ENCODE measurements at places on chromosomes 2 and 18.

DNA sequence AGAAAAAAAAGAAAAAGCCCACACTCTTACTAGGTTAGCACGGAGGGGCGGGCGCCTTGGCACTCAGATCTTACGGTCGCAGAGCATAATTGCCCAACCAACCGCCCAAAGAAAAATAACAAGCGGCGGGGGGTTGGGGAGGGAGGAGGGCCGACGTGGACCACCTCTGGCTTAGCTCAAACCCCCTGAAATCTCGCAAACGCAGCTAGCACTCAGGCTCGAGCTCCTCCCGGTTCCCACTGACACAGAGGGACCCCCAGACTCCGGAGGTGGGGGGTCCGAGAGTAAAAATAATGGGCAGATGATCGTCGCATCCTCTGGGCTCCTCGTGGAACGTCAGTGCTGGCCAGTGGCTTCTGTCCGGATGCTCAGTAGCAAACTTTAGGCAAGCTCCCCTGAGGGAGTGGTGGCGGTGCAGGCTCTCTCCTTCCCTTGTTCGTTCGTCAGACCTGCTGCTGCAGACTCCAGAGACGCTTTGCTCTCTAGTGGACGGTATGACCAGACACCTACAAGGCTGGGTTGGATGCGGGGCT lies 12.0 kb downstream of the CATIP start:
- no peak for DNase-seq

- peak; percentile 78 for DNase-seq
Measured at GRCh38 chr2:240820607-240821428, 799 bp upstream of the KIF1A start.

GRCh38 chr2:147223119-147223518 lies 621.7 kb upstream of the ACVR2A start:
- no peak for DNase-seq

DNA sequence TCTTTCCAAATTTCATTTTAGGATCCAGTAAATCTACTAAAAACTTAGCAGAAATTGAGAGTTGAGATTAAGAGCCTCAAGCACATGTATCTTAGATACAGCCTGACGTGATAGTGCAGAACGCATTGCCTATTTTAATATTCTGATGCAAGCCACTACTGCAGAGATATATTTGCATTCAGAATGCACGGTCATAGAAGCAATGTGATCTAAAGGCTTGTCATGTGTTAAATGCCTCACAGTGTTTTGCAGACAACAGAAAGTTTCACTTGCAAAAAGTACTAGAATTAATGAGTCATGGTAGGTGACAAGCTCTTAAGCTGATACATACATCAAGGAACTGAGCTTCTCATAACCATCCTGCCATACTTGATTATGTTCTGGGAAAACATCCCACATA lies 886.7 kb upstream of the CHAC2 start:
- no peak for DNase-seq

GRCh38 chr2:125310657-125311364 lies 1285.7 kb downstream of the CNTNAP5 start:
- DNase-seq: no peak

- DNase-seq: no peak
Measured at GRCh38 chr2:146506851-146507250, 1338.0 kb upstream of the ACVR2A start.

DNA sequence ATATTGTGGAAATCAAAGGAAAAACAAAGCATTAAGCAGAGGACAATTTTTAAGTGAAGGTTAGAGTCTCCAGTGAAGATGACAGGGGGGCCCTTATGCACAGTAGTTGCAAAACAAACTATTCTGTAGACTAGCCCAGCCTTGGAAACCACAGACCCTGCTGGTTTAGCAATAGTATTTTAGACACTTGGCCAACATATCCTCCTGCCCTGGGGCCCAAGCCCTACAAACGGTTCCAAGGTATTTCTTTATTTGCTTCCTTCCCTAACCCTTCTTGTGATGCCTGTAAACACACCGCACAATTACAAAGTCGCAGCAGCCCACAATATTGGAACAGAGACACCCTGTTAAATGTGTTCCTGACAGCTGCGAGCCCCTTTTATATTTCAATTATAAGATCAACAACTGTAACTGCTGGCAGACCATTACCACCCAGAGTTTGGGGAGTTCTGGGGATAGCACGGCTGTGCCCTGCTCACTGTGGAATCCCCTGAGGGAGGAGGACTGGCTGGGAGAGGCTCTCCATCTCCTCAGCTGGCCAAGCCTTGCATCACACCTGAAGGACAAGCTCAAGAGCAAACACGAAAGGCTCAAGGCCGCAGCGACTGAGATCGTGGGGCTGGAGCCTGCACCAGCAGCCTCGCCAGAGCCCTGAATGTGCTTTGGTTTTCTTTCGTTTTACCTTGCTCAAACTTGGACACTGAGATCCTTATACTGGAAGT lies 282.2 kb upstream of the ATP5MC3 start:
- no peak for DNase-seq

- DNase-seq: no peak
Measured at GRCh38 chr2:216858312-216858711, 1.6 kb downstream of the TNP1 start.

DNA sequence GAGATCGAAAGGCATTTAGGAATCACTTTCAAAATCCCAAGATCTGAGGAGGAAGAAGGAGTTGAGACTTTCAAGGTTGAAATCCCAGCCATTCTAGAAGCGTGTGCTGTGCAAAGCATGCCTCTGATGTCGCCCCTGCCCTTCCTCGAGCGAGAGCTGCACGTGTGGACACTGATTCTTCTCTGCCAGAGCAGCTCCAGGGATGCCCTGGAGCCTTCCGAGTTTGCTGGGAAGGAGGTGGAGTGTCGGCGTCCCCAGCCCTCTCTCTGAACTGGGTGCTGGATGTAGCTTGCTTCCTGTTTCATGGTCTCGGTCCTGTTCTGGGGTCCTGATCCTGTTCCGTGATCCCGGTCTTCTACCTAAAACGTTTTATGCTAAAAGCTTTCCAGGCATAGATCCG lies 76.1 kb downstream of the TWIST2 start:
- no peak for DNase-seq

GRCh38 chr2:48397281-48397680 lies 132.7 kb upstream of the STON1 start:
- DNase-seq: no peak

DNA sequence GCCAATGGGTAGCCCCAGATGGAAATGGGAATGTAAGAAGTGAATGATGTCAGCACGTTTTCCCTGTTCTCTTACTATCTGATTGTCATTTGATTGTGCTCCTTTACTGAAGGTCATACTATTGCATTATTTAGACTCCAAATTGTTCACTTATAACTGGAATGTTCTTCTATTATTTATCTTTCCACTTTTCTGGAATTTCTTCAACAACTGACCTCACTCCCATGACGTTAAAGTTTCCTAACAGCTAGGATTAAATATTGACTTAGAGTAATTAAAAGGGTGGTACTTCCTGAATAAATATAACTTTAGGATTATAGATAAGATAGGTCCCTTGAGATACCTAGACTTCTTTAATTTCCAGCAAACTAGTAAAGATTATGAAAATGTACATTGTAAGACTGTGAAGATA lies 10.9 kb upstream of the GULP1 start:
- DNase-seq: no peak

DNA sequence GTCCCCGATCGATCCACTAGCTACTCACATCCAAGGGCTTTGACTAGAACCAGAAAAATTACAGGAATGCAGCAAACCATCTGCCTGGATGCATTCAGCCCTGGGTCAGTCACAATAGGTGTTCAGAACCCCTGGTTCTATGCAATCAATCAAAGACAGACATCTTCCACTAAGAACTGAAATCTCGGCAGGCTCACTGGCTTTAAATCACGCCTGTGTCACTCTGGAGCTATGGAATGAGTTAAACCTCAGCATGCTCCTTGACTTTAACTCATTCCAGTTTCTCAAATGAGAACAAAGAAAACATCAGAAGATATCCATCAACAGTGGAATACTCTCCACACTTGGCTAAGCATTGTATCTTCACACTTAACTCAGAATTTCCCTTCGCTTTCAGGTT lies 68.1 kb upstream of the SPTBN1 start:
- DNase-seq: no peak

GRCh38 chr18:22109535-22109934 lies 59.9 kb upstream of the GATA6 start:
- no peak for DNase-seq

- no peak for DNase-seq
Measured at GRCh38 chr2:165575044-165575615, 105.6 kb downstream of the CSRNP3 start.

DNA sequence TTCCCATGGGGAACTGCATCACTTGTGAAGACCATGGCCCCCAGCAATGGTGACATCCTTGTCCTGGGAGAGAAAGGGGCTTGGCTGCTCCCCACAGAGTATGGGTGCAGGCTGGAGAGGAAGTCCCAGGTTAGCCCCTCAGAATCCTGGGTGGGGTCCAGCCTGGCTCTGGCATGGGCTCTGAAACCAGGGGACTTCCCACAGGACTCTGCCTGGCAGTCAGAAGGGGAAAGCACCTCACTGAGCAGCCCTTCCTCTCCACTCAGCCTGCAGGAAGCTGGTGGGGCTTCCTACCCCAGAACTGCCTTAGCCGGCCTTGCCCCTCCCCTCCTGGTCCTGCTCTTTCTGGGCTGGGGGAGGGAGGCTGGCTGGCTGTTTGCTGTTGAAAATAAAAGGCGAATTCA lies 3.7 kb downstream of the NEURL3 start:
- no peak for DNase-seq

- DNase-seq: no peak
Measured at GRCh38 chr18:46481048-46481846, 175.8 kb downstream of the LOXHD1 start.

GRCh38 chr2:169365029-169365480 lies 2.7 kb upstream of the LRP2 start:
- no peak for DNase-seq

- DNase-seq: no peak
Measured at GRCh38 chr2:196836440-196836839, 27.3 kb upstream of the C2orf66 start.

- peak; percentile 10 for DNase-seq
Measured at GRCh38 chr2:229713371-229714079, 830 bp downstream of the DNER start.

DNA sequence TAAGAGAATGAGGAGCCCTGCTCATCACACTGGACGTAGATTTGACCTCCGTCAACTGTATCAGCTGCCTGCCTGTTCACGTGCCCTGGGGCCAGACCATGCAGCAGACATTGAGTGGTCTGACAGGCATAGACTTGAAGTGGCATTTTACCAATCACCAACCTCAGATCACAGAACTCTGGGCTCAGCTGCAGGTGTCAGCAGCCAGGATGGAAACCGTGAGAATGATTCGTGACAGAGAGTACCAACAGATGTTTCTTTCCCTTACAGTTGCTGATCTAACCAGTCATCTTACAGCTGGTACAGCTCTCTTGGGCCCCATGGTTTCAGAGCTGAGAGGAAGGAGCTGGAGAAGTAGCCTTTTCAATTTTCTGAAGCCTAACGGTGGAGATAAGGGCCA lies 148.9 kb downstream of the EN1 start:
- no peak for DNase-seq

DNA sequence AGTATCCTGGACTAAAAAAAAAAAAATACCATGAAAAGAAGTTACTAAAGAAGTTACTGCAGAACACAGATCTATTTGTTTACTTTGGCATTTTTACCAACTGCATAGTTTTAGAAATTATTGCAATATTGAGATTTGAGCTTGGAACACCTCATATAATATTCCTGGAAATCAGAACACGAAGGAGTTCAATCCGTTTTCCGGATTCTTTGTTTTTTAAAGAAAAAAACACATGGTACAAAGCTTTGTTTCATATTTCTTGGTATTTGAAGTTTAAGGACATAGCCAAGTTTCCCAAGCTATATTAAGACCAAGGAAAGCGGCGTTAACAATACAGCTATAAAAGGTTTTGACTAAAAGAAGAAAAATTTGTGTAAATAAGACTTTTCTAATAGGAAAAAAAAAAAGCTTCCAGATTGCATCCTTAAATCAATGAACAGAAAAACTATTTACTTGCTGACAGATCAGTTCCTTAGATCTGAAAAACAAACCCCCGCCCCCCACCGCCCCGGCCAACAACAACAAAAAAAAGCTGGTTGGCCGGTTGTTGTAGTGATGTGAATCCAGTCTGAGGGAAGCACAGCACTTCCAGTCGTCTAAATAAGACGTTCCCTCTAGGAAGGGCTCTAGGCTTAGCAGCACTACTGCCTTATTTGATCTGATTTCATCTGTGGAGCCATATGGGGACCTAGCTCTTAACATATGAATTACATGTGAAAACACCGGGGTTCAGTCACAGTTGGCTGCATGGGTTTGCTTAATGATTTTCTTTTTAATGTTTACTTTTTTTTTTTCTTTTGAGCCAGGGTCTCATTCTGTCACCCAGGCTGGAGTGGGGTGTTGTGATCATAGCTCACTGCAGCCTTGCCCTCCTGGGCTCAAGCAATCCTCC lies 2.5 kb upstream of the RHOB start:
- DNase-seq: no peak

DNA sequence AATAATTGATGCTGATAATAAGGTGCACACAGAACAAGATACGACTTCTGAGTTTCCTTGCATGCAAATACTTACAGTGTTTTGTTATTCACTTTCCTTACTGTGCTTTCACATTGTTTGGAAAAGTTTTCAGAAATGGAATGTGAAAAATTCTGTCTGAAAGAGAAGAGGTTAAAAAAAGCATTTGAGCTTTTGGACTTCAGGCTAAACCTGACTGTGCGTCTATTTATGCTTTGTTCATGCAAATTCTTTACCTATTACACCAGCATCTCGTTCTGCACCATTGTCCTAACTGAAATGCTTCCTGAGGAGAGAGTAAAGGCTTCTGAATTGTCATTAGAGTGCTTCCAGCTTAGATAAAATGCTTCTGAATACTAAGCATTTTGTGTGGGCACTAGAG lies 61.4 kb downstream of the LHCGR start:
- DNase-seq: no peak

DNA sequence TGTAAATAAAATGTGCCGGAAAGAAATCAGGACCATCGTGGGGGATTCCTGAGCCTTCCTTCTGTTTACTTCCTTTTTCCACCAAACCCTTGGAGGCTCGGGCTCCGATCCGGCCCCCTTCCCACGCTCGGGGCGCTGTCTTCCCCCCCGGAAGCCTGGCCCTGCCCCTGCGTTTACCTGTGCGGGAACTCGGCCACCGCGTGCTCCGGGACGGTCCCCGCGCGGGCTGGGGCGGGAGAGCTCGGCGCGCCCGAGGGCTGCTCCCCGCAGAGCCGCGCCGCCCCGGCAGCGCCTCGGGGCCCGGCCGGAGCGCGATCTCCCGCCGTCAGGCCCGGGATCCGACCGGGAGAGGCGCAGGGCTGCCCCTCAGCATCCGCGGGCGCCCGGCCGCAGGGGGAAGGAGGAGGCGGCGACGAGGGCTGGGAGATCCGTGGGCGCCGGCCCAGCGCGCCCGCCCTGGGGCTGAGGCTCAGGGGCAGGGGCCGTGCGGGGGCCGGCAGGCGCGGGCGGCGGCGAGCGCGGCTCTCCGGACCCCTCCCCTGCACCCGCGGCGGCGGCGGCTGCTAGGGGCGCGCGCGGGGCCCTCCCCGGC lies 435 bp downstream of the ADCY3 start:
- DNase-seq: no peak

- no peak for DNase-seq
Measured at GRCh38 chr2:21317131-21317530, 193.4 kb downstream of the TDRD15 start.

- no peak for DNase-seq
Measured at GRCh38 chr2:28382755-28383154, 9.9 kb upstream of the FOSL2 start.

- DNase-seq: no peak
Measured at GRCh38 chr2:111618978-111619902, 264.8 kb downstream of the ANAPC1 start.

All from NCI-H2107 (cell line).